Activated T-helper 17 cell treated with anti-CD3 and anti-CD28 coated beads, Interleukin-2, amount 50 U/mL, for 72 hours (primary cell): ENCODE measurements at places on chromosomes 7 and 10. TPM values are rescaled to one million over a fixed set of nuclear protein-coding genes. Genes with fewer than 3 reads are reported as not detected.

The ZNF12 gene
- total RNA-seq = 29.8 TPM

The EPDR1 gene
- total RNA-seq = 0.56 TPM

DNA sequence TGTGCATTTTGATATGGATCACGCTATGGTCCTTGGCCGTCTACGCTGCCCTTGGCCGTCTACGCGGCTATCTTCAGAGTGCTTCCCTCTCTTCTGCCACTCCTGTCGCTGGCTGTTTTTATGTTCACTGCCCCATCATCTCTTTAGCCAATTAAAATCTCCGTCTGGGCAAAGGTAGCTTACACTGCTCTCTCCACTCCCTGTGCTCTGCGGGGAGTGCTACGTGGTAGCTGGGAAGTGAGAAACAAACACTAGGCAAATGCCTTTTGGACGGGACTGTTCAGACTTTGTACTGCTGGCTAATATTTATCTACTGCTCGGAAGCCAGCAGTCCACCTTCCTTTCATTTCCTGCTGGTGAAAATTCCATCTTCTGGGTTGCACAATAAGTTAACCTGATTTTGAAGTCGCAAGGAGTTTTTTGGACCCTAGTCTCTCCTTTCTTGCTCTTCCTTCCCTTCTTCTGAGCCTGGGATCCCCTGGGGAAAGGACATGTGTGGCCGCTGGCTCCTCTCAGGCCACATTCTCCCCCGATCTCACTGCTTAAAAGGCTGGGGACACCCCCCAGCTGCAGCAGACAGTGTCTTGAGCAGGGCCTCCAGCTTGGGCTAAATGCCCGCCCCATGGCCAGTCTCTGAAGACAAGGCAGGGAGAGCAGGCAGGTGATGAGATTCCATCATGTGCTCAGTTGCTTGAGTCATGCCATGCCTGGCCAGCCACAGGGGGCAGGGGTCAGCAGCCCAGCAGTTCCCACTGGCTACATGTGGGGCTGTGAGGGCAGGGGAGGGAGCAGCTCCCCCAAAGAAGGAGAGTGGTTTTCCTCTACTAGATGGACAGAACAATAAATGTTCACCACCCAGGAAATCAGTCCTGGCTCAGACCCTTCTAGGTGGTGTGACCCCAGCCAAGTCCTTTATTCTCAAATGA lies 25.5 kb upstream of the RBM33 start:
- no peak for ATAC-seq

GRCh38 chr7:148537435-148537834 lies 53.1 kb upstream of the C7orf33 start:
- peak; percentile 41 for ATAC-seq

The RNLS gene
- total RNA-seq = 2.1 TPM

The SPAM1 gene
- not detected for total RNA-seq

DNA sequence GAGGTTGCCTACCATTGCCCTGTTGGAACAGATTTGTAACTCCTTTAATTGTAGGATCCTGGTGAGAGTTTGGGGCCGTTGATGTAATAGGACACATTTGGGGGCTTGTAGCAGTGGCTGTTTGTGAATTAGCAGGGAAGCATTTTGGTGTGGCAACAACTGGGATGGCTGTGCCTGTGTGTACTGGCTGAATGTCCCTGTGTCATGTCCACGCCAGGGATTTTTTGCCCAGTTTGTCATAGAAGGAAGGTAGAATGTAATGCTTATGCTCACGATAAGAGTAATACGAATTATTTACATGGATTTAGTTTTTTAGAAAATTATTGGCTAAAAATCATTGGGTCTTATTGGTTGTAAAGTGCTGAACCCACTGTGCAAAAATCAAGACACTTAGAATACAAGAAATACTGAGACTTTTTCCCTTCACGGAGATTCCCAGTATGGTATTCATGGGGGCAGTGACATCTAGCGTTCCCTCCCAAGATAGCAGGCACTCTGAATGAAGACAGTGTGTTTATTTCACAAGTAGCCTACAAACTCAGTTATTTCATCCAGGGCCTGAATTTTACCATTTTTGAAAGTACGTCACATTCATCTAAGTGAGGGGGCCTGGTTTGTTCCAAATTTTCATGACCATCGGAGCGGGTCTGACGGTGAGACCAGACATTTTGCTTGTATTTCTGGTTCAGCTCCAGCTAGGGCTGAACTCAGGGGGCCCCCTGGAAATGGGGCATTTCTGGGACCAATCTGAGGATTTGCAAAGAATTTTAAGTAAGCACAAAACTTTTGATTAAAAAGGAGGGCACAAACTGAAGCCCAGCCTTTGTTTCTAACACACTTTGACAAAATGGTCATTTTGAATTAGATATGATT lies 74.7 kb downstream of the CACNB2 start:
- no peak for ATAC-seq

- ATAC-seq = no peak
These were observed 738.3 kb downstream of the INHBA start for GRCh38 chr7:40964610-40965009.

The HMX2 gene
- 0.19 TPM for total RNA-seq

GRCh38 chr7:17153536-17153935 lies 144.9 kb upstream of the AHR start:
- ATAC-seq = peak; percentile 92

- no peak for ATAC-seq
These were observed 187.6 kb upstream of the KLF14 start for GRCh38 chr7:130921391-130922180.

The CYP17A1 gene
- not detected for total RNA-seq

The MIOS gene
- total RNA-seq = 24.9 TPM

The EN2 gene
- not detected for total RNA-seq

The TMEM213 gene
- total RNA-seq = 0.50 TPM

GRCh38 chr10:98323221-98324164 lies 55.5 kb upstream of the LOXL4 start:
- ATAC-seq = peak; percentile 78

The ADAM8 gene
- total RNA-seq = 336 TPM

GRCh38 chr10:109007514-109007913 lies 915.8 kb downstream of the XPNPEP1 start:
- ATAC-seq = no peak

The CUBN gene
- 0.45 TPM for total RNA-seq

GRCh38 chr7:158536871-158537515 lies 50.6 kb downstream of the PTPRN2 start:
- no peak for ATAC-seq

- no peak for ATAC-seq
These were observed 44.5 kb downstream of the MKI67 start for GRCh38 chr10:128081720-128082119.

The RASA4 gene
- total RNA-seq = 29.6 TPM

- ATAC-seq = no peak
These were observed 106.6 kb downstream of the FAS start for GRCh38 chr10:89097226-89097625.

GRCh38 chr7:5223646-5224340 lies 33.8 kb downstream of the WIPI2 start:
- no peak for ATAC-seq

The OPN4 gene
- total RNA-seq = not detected

The CYP3A7 gene
- total RNA-seq = not detected

The ELOVL3 gene
- total RNA-seq = 0.32 TPM

- peak; percentile 31 for ATAC-seq
These were observed 8.9 kb upstream of the TRIM8 start for GRCh38 chr10:102635377-102635776.

The PON1 gene
- total RNA-seq = not detected

- ATAC-seq = no peak
These were observed 171.7 kb downstream of the KIF20B start for GRCh38 chr10:89873055-89873454.

- ATAC-seq = no peak
These were observed 59.7 kb upstream of the ATP6V0A4 start for GRCh38 chr7:138857728-138858127.

GRCh38 chr10:15485027-15485426 lies 113.9 kb upstream of the FAM171A1 start:
- ATAC-seq = no peak

- peak; percentile 74 for ATAC-seq
These were observed 138.4 kb upstream of the MDFIC start for GRCh38 chr7:114783508-114783907.

DNA sequence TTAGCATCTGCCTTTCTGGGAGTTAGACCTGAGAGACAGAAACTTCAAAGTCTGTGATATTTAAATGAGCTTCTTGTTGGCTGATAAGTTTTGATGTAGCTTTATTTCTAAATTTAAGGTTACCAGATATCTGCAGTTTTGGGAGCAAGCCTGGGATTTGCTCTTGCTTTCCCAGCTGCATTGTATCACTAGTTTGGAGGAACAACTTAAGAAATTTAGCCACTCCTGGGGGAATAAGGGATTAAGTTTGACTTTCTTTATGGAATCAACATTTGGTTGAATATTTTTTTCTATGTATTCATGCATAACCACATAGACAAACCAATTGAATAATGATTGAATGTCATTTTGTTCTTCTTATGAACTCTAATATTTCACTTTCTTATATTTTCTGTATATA lies 178.6 kb downstream of the POLR1F start:
- ATAC-seq = no peak

The THNSL1 gene
- 4.7 TPM for total RNA-seq

The MYL7 gene
- not detected for total RNA-seq

DNA sequence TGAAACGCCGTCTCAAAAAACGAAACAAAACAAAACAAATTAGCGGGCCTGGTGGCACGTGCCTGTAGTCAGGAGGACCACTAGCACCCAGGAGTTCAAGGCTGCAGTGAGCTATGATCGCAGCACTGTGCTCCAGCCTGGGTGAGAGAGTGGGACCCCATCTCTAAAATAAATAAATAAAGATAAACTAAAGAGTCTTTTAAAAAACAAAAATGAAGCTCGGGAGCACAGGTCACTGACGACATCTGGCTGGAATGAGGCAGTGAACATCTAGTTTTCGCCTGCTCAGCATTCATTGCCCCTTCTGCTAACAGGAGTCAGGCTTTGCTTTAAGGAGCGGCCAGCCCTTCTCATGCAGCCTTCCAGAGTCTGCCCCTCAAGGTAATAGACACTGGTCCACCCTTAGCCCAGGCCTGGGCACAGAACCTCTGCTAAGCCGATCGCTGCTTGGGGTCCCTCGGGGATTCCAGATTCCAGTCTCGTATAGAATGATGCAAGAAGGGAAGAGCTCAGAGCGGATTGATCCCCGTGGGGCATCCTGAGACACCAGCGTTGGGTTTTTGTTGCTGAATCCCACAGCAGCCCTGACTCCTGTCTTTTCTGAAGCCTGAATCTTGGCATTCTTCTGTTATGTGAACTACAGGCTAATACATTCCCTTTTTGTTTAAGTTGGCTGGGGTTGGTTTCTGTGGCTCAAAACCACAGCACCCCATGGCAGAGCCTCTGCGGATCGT lies 14.2 kb upstream of the FOXK1 start:
- no peak for ATAC-seq

GRCh38 chr7:88302486-88302885 lies 4.2 kb downstream of the STEAP4 start:
- ATAC-seq = no peak

- ATAC-seq = peak; percentile 62
These were observed 6.5 kb upstream of the DENND2A start for GRCh38 chr7:140646931-140647647.

DNA sequence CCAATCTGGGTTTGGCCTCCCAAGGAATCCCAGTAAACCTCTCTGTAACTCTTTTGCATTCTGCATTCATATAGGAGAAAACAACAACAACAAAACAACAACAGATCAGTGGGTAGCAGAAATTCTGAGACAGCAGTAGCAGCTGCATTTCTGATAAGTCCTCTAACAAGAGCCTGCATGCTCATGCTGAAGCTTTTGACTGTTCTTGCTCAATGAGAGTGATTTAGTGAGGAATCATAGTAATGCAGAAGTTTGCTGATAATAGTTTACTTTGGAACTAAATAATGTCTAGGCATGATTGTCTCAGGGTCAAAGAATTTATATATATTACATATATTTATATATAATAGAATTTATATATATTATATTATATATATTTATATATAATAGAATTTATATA lies 35.2 kb downstream of the BMPER start:
- no peak for ATAC-seq
